ENCODE measurements at places on chromosomes 4 and X. TPM values are rescaled to one million over a fixed set of nuclear protein-coding genes. Genes with fewer than 3 reads are reported as not detected.

- no peak for DNase-seq
Measured at GRCh38 chr4:7536876-7537275, 102.1 kb upstream of the PSAPL1 start.

DNA sequence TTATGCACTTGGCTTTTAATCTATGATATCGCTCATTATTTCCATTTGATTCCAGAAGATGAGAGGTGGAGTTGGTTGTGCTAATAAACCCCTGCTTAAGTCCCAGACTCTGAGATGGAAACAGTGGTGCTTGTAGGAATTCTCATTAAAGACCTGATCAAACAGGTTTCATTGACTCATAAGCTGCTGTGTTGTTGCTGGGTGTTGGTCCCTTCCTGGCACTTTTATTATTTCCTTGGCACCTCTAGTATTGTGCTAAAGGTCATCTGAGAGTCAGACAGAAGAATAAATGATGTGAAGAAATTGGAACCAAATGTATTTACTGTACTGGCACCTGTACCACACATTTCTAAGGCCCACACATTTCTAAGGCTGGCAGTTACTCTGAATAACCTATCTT lies 544.7 kb upstream of the NR3C2 start:
- no peak for DNase-seq

GRCh38 chr4:103012060-103012459 lies 7.4 kb downstream of the SLC9B1 start:
- DNase-seq = no peak

- no peak for DNase-seq
Measured at GRCh38 chr4:60223208-60223923, 976.8 kb upstream of the ADGRL3 start.

GRCh38 chr4:143402776-143403552 lies 66.3 kb downstream of the GAB1 start:
- no peak for DNase-seq

USP17L19 gene
- not detected for polyA plus RNA-seq

CENPE gene
- polyA plus RNA-seq = 6.1 TPM

Data from keratinocyte (primary cell).